ENCODE measurements at places on chromosomes 3 and 15. TPM values are rescaled to one million over a fixed set of nuclear protein-coding genes. Genes with fewer than 3 reads are reported as not detected.

The APOD gene
- 24.9 TPM for total RNA-seq

The TRPM1 gene
- total RNA-seq = 3.5 TPM

The RTP4 gene
- total RNA-seq = 0.79 TPM

The SI gene
- not detected for total RNA-seq

The CPNE4 gene
- total RNA-seq = 0.20 TPM

The BHLHE40 gene
- 51.7 TPM for total RNA-seq

The LRRC34 gene
- total RNA-seq = 2.7 TPM

The OXTR gene
- total RNA-seq = 0.59 TPM

The RGMA gene
- total RNA-seq = 10.4 TPM

The MYZAP gene
- 8.3 TPM for total RNA-seq

DNA sequence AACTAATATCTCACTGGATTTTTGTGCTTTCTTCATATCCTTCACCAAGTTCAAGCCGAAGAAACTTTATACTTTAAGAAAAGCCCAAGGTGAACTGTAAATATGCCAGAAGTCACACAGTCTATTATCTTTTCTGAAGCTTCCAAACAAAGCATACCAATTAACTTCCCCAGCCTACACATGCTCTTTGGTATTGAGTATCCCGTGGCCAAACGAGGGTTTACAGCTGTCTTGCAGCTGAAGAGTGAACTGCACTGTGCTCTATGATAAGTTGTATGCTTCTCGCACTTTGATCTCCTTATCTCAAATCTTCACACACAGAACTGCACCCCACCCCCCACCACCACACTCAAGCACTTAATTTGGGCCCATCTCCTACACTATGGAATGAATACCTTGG, 215.6 kb upstream of the VEPH1 start:
- DNase-seq = no peak

DNA sequence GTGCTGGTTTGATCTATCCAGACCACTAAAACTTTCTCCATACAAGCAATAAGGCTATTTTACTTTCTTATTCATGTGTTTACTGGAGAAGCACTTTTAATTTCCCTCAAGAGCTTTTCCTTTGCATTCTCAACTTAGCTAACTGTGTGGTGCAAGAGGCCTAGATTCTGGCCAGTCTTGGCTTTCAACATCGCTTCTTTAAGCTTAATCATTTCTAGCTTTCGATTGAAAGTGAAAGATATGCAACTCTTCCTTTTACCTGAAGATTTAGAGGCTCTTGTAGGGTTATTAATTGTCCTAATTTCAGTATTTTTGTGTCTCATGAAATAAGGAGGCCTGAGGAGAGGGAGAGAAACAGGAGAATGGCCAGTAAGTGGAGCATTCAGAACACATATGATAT, 234.8 kb upstream of the GADL1 start:
- DNase-seq = no peak

DNA sequence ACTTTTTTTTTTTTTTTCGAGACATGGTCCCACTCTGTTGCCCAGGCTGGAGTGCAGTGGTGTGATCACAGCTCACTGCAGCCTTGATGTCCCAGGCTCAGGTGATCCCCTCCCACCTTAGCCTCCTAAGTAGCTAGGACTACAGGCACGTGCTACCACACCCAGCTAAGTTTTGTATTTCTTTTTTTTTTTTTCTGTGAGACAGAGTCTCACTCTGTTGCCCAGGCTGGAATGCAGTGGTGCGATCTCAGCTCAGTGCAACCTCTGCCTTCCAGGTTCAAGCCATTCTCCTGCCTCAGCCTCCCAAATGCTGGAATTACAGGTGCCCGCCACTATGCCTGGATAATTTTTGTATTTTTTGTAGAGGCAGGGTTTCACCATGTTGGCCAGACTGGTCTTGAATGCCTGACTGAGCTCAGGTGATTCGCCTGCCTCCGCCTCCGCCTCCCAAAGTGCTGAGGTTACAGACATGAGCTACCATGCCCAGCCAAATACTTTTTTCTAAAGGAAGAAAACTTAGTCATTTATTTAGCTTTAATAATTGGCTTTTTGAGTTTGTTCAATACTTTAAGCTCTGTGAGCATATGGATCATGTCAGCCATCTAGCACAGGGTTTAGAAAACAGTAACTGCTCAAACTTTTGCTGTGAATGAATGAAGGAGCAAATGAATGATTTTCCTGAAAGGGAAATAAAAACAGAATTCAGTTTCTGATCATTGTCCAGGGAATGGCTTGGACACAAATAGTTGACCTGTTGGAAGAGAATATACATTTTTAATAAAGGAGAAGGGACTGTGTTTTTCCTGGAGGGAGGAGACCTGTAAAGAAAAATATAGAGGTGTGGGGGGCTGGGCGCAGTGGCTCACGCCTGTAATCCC, 26.0 kb downstream of the UBE2E1 start:
- no peak for DNase-seq

DNA sequence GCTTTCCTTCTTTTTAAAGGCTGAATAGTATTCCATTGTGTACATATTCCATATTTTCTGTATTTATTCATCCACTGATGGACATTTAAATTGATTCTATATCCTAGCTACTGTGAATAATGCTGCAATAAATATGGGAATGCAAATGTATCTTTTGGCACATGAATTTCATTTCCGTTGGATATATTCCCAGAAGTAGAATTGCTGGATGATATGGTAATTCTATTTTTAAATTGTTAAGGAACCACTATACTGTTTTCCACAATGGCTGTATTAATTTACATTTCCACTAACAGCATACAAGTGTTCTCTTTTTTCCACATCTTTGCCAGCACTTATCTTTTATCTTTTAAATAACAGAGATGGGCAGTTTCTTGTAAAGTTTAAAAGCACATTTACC, 302.7 kb downstream of the CTNNB1 start:
- DNase-seq = peak; percentile 53

DNA sequence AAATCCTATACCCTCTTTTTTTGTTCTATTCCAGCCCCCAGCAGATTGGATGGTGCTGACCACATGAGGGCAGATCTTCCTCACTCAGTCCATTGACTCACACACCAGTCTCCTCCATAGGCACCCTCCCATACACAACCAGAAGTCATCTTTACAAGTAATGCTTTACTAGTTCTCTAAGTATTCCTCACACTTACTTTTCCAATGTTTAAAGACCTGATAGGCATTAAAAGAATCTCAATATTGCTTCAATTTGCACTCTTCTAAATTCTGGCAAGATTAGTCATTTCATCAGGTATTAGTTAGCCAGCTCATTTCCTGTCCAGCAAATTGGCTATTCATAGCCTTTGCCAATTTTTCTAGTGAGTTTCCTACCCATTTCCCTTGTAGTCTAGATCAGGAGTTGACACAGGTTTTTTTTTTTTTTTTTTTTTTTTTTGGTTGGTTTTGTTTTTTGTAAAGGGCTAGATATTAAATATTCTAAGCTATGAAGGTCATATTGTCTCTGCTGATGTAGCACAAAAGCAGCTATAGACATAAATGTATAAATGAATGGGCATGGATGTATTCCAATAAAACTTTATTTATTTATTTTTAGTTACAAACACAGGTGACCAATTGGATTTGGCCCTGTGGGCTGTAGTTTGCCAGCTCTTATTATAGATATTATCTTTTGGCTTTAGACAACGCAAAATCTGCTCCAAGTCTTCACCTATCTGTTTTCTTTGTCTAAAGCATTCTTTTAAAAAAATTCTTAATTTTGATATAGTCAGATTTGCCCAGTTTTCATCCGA, 76.1 kb downstream of the ABHD5 start:
- no peak for DNase-seq

- no peak for DNase-seq
These were observed 27.1 kb upstream of the KY start for GRCh38 chr3:134677987-134678308.

GRCh38 chr3:192916371-192917027, 1.2 kb downstream of the MB21D2 start:
- no peak for DNase-seq

DNA sequence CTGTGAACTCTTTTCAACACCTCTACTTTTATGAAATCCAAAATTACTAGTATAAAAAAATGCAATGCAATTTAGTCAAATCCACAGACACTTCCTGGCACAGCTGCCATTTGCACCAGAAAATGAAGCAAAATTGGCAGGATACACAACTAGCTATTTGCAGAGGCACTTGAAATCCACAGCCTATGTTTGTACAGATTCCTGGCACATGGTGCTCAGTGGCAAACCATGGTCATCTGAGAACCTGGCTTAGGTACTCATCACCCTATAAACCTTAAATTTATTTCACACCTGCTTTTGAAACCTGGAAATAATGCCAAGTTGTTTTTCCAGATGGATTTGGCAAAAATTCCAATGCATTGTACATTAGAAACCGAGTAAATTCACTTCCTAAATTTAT, 20.2 kb upstream of the PPM1L start:
- no peak for DNase-seq

DNA sequence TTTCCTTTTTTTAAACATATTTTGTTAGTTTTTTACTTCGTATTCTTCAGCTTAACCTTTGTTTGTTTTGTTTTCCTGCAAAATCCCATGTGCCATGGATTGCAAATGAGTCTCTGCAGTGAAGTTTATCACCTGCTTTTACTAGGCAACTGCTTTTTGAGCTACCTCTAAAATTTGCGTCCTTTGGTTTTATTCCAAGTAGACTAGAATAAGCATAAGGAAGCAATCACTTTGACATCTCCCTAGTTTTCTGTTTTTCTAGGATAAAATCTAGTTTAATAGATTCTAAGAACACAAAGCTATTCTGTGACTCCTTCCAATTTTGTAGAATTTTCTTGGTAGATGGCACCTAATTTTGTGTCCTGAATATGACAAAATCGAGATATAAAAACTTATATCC, 1059.2 kb downstream of the OTOL1 start:
- DNase-seq = no peak

DNA sequence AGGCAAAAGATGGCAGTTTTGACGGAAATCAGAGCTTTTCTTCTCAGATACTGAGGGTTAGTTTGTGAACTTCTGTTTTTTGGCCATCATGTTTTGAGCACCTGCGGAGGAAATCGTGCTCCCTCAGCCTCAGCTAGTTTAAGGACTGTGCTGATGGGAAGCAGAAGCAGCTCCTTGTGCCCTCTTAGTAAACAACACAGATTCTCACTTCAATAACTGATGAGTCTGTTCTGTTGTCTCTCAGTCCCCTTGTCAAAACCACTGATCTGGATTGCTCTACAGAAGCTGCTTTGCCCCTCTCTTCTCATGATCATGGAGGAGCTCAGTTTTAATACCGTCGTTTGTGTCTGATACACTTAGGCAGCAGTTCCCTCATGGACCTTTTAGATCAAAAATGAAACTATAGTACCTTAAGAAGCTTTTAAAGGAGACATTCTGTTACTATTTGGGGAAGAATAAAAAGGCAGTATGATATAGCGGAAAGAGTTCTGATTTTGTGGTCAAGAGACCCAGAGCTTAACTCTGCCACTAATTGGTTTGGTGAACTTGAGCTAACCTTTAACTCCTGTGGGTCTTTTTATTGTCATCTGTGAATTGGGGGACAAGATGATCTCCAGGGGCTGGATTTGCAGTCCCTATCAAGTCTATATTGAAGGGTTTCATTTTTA, 152.6 kb downstream of the BBX start:
- no peak for DNase-seq

DNA sequence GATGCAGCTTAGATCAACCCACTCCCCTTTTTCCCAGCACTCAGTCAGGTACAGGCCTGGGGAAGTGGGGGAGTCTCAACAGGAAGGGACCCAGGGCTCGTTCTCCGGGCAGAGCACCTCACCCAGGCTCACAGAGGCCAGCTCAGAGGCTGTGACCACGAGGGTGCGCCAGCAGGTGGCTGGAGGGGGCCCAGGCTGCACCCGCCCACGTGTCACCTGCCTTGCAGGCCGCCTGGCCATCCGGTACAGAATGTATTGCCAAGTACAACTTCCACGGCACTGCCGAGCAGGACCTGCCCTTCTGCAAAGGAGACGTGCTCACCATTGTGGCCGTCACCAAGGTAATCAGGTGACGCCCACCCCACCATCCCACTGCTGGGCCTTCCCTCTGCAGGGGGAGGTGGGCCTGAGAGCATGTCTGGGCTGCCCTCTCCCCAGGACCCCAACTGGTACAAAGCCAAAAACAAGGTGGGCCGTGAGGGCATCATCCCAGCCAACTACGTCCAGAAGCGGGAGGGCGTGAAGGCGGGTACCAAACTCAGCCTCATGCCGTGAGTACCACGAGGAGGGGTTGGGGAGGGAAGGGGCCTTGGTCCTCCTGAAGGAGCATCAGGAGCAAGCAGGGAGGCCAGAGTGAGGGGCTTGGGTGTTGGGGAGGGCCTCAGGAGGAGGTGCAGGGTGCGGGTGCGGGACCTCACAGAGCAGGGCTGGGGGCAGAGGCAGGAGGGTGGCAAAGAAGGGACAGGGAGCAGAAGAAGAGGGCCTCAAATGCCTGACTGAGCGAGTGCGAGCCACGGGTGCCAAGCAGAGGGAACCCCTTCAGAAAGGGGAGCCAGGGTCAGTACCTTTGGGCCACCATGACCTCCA, 14.0 kb upstream of the LMAN1L start:
- no peak for DNase-seq

GRCh38 chr3:185131602-185132256, 21.1 kb downstream of the C3orf70 start:
- no peak for DNase-seq

- DNase-seq = no peak
These were observed 9.1 kb downstream of the CCR4 start for GRCh38 chr3:32960404-32961170.

DNA sequence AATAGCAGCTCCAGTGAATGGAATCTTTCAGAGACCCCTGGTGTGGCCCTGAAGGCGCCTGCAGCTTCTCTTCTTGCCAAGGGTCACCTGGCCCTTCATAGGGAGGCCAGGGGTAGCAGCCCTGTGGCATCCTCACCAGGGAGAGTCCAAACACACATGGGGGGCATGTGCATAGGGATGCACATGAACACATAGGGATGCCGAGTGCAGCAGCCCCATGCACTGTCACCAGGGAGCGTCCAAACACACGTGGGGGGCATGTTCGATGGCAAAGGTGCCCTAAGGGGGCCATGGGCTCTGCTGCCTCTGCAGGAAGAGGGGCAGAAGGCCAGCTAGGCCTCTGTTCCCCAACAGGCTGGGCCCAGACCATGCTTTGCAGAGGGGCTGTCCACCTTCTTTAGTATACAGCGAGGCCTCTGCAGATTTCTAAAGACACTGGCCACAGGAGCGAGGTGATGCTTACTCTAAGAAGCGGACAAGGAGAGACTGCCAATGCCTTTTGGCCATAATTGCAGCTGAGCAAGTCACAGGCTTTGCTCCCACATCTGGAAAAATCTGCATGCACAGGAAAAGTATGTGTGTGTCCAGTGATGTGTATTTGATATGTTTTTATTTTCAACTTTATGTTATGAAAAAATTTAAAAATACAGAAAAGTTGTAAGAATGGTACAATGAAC, 21.0 kb downstream of the ANAPC13 start:
- peak; percentile 52 for DNase-seq

DNA sequence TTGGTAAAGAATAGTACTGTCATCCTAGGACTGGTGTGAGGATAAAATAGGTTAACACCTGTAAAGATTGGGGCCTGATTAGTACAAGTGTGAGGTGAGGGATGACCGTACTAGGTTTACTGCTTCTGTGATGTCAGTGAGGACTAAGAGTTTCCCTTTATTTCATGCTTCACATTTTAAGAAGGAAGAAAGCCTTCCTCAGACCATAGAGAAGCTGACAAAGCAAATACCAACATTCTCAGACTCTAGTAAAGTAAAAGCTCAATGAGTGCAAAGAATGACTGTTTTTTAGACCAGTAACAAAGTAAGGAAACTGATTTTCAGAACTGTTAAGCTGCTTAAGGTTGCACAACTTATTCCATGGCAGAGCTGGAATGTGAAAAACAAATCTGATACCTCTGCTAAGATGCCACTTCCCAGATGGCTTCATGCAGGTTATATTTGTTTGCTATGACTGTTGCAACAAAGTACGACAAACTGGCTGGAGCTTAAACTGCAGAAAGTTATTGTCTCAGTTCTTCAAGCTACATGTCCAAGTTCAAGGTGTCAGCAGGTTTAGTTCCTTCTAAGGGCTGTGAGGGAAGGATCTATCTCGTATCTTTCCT, 354.9 kb downstream of the RSL24D1 start:
- no peak for DNase-seq
